AG09309 (cell line): ENCODE measurements at places on chromosomes 5 and 9.

- no peak for DNase-seq
These were observed 41.1 kb upstream of the GADD45G start for GRCh38 chr9:89563571-89564345.

GRCh38 chr5:84783003-84783402, 398.3 kb upstream of the EDIL3 start:
- DNase-seq = no peak

- DNase-seq = no peak
These were observed 11.7 kb downstream of the KCNV2 start for GRCh38 chr9:2729003-2729402.

DNA sequence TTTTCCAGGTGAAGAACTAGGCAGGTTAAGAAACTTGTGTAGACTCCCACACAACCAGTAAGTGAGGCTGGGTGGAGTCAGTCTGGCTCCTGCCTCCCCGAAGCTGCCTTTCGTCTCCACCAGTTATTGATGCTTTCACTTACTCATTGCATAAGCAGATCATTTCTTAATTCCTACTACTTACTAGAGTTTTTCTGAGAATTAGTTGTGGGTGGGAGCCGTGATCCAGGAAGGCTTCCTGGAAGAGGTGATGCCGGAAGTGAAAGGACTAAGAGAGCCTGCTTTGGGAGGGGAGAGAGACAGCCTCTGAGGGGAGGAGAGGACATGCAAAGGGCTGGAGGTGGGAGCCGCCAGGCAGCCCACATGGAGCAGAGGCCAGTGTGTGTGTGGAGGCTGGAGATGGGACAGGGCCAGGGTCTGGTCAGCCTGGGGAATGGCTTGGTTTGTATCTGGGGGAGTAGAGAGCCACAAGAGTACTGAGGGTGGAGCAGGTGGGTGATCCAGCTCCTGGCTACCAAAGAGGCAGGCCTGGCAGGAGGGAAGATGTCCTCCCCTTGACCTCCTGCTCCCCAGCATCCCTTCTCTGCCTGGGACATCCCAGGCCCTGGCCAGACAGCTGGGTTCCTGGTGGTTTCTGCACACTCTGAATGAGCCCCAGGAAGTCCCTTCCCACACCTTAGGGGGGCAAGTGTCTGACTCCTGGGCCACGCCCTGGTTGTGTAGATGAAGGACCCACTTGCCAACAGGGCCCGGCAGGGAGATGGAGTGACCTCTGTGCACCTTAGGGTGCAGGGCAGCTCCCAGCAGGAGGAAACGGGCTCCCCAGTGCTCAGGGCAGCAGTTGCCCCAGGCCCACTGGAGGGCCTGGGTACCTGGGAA, 12.2 kb upstream of the CARD19 start:
- no peak for DNase-seq

GRCh38 chr9:130660683-130661450, 3.5 kb upstream of the PRDM12 start:
- DNase-seq = no peak

GRCh38 chr9:87059772-87060171, 112.5 kb upstream of the GAS1 start:
- DNase-seq = no peak

GRCh38 chr5:151208481-151208914, 15.4 kb downstream of the CCDC69 start:
- DNase-seq = no peak

DNA sequence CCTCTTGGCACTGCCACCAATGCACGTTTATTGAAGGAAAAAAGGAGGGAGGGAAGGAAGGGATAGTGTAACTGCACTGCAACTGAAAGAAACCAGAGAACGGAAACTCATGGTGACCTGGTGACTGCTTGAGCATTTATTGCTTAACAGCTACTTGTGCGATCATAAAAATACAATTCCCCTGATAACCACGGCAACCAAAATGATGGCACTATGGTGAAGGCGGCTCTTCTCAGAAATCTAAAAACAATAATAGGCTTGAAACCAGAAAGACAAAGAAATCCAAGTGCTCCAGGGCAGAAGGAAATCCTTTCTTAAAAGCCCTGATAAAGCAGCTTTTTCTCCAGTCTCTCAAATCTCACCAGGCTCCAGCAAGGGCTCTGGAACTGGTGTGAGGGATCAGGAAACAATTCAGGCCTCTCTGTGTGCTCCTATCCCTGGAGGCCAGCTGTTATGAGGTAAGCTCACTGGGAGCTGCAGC, 1.9 kb downstream of the FBXO10 start:
- peak; percentile 69 for DNase-seq

- DNase-seq = no peak
These were observed 465.7 kb upstream of the RGMB start for GRCh38 chr5:98307811-98308210.

DNA sequence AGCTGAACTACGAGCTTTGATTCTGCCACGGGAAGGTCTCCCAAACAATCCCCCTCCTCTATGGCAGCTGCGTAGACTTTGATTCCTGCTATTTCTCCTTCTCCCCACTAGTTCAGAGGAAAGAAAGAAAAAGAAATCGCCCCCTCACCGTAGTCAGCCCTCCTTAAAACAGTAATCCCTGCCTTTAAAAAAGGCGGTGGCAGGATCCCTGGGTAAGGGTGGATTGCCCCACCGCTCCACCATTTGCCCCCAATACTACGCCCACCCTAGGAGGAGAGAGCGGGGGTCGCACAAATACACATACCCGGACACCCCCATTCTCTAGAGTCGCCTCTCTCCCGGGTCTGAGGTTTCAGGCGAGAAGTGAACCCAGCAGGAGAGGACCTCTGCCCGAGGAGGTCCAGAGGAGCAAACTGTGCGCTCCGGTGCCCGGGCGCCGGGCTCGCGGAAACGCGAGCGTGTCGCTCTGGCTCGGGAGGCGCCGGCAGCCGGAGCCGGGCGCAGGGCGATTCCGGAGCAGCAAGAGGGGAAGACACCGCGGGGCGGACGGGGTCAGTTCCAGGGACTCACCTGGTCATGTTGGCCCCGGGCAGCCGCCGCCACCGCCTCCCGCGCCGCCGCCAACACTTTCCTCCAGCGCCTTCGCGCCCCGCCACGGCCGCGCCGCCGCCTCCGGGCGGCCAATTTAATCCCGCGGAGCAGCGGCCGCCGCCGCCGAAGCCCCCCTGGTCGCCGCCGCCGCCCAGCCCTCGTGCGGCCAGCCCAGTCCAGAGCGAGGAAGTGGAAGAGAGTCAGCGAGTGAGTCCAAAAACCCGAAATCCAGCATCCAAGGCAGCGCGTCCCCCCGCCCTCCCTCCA, 1057.7 kb upstream of the DMAC1 start:
- no peak for DNase-seq

DNA sequence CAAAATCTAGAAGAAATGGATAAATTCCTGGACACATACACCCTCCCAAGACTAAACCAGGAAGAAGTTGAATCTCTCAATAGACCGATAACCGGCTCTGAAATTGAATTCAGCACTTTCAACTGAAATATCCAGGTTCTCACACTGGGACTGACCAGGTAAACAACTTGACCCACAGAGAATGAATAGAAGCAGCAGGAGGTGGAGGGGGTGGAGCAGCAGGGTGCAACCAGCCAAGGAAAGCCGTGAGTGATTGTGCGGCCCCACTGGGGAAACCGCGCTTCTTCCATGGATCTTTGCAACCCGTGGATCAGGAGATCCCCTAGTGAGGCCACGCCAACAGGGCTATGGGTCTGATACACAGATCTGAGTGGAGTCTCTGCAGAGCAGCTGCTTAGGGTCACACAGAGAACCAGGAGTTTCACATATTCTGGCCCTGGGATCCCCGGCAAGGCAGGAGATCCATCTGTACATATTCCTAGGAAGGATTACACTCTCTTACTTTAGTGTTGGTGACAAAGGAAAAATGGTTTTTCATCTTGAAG, 181.5 kb downstream of the SLCO4C1 start:
- DNase-seq = no peak

DNA sequence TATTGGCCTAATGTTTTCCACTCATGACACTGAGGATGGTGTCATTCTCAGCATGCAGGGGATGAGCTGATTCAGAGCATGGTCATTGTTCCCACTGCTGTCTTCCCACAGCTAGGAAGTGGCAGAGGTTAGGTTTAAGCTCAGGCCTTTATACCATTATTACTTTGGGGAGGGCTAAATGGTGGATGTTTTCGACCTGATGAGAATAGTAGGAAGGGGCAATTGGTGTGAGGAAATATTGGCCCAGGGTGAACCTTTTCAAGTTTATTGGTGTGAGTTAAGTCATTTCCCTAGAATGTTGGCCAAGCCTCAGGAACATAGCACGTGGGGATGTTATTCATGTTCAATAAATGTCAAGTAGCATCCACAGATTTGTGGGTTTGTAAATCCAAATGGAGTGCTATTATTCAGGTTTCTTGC, 59.6 kb downstream of the ARHGAP26 start:
- peak; percentile 59 for DNase-seq

GRCh38 chr5:10157085-10157669, 92.5 kb downstream of the ATPSCKMT start:
- no peak for DNase-seq

DNA sequence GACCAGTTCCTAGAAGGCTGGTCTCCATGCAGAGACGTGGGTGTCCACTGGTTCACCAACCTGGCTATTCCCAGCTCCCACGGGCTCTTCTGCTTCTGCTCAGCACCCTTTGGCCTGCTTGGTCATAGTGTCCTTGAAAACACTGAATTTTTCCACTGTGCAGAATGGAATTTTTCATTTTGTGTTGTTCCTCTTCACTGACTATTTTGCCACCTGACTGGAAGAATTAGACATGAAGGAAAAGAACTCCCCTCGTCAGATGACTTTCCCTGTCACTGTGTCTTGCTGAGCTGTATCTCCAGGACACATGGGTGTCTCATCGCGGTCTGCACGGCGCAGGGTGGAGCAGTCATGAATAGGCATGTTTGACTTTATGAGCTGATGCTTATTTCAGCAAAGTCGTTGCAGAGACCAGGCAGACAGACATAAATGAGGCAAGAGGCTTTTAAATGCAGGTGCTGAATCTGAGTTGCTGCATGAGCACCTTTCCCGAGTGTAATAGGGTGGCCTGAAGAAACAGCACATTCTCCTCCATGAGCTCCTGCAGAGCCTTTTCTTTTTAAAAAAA, 50.2 kb upstream of the SEMA4D start:
- DNase-seq = no peak

GRCh38 chr9:123337971-123338370, 18.0 kb upstream of the CRB2 start:
- DNase-seq = no peak

- DNase-seq = no peak
These were observed 39.1 kb upstream of the C5orf63 start for GRCh38 chr5:127112347-127112864.

GRCh38 chr5:10151656-10152055, 98.0 kb downstream of the ATPSCKMT start:
- no peak for DNase-seq

DNA sequence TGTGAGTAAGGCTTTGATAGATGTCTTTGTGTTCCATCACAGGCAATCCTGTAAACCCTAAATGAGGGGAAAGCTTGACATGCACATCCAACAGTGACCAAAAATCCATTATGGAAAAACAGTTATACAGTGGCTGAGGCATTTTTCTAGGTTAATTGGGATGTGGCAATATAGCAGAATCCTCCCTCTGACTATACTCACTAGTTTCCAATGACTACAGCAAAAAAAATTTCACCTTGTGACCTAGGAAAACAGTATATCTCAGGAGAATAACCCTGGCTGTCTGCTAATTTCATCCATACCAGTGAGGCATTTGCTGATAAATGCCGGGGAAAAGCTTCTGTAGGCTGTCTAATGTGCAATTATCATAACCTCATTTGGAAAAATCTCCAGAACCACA, 49.9 kb upstream of the SNCAIP start:
- DNase-seq = no peak

DNA sequence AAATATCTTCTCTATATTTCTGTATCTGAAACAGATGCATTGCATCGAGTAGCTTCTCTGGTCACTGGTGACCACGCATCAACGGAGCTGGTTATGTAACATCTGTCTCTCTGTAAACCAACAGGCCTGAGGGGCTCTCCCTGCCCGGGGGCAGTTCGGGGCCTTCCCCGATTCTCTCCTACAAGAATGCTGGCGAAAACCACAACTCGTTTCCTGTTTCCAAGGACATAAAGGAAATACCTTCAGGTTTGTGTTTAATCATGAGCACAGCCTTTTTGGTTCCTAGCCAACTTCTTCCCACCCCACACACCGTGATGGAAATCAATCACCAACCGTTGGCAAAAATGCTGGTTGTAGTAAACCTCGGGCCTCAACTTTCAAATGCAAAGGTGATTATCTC, 25.1 kb downstream of the GDNF start:
- no peak for DNase-seq

- no peak for DNase-seq
These were observed 11.1 kb downstream of the HNRNPAB start for GRCh38 chr5:178215280-178216002.

- no peak for DNase-seq
These were observed 176.3 kb upstream of the PPP1R26 start for GRCh38 chr9:135303280-135303647.

DNA sequence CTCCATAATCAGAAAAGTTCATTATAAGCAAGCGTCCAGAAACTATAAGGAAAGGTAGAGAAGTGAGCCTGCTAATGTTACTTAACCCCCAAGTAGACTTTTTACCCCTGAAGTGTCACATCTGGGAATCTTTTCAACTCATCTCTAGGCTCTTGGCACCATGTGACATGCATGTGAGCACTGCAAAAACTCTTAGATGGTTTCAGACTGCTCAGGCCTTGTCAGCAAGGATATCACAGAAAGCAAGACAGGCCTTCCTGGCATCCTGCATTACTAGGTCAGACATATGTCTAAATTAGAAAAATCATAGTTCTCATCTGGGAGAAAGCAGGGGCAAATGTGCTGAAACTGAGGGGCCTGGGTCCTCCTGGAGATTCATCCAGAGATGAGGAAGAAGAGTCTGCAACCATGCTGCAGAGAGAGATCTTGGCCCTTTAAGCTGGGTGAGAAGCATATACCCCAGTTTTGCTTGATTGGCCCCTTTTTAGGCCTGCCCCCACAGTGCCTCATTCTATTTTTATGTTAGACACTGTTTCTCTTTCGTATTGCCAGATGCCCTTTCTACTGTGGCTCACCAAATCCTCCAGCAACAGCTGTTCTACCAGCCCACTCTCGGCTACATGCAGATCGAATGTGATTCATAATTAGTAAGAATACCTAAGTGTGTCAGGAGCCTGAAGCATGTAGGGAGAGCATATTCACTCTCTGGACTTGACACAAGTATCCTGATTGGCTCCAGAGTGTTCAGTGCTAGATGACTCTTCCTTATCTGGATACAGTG, 19.0 kb downstream of the TMEM8B start:
- DNase-seq = peak; percentile 76

DNA sequence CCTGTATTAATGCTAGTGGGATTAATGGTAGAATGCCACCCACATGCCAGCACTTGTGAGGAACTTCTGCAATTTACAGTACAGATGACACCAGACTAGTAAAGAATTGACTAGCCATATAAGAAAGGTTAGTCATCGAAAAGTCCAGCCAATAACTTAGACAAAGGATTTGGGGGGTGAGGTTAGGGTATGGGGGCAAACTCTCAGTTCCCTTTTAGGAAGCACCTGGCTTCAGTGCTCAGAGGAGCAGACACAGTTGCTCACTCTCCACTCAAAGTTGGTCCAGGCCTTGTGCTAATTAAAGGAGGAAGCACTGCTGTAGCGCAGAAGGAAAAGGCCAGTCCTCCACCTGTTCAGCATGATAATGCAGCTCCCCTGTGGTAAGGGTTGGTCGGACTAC, 25.2 kb downstream of the TGFBR1 start:
- no peak for DNase-seq
